ENCODE measurements at places on chromosomes 4 and X.

- DNase-seq: no peak
These were observed 407.3 kb downstream of the PCDH18 start for GRCh38 chr4:137125011-137125410.

GRCh38 chr4:26197018-26197779, 123.6 kb upstream of the RBPJ start:
- DNase-seq: peak; percentile 41

GRCh38 chr4:18042754-18043153, 21.2 kb upstream of the LCORL start:
- DNase-seq: no peak

DNA sequence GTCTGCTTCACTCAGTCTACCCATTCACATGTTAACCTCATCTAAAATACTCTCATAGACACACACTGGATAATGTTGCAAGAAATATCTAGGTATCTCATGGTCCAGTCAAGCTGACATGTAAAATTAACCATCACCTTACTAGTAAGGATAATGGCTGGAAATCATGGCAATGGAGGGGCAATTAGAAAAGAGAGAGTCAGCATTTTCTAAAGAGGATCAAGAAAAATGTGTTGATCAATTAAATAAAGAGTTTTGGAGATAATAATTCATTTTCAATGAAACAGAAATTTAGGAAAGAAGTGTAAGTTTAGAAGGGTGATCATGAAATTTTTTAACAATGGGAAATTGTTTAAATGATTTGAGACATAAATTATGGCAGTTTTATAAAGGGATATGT, 1914.1 kb upstream of the IGFBP7 start:
- no peak for DNase-seq

GRCh38 chr4:55385201-55385649, 10.5 kb upstream of the TMEM165 start:
- no peak for DNase-seq

DNA sequence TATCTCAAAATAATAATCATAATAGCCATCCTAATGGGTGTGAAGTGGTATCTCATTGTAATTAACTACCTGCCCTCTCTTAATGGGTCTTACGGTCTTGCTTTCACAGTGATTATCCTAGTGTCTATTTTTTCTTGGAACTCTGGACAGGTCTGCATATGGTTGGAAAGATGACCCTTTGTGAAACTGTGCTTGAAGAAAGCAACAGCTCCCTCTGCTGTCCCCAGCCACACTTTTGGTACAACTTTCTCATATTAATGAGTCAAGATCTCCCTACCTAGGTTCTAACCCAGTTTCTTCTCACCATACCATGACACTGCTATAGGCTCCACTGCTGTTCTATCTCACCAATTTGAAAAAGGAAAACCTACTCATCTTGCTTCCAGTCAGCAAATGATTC, 2.4 kb downstream of the TFDP3 start:
- no peak for DNase-seq

Measured in upper lobe of left lung (tissue), 6 donors.